ENCODE measurements at places on chromosomes 6 and 20. TPM values are rescaled to one million over a fixed set of nuclear protein-coding genes. Genes with fewer than 3 reads are reported as not detected.

The EPPIN gene
- not detected for total RNA-seq

The PROKR2 gene
- total RNA-seq, result not detected

The COL21A1 gene
- 29.5 TPM for total RNA-seq

The HLA-DQB2 gene
- not detected for total RNA-seq

The SMOC2 gene
- total RNA-seq, result not detected

The PRICKLE4 gene
- total RNA-seq, result 0.45 TPM

The PMEPA1 gene
- total RNA-seq, result 1.4 TPM

The ARG1 gene
- not detected for total RNA-seq

The SLC22A16 gene
- not detected for total RNA-seq

The POM121L2 gene
- not detected for total RNA-seq

The RSPO3 gene
- 7.9 TPM for total RNA-seq

The DUSP22 gene
- 17.0 TPM for total RNA-seq

The HTR1E gene
- not detected for total RNA-seq

The B3GAT2 gene
- not detected for total RNA-seq

The SIRPB1 gene
- not detected for total RNA-seq

The RIPOR3 gene
- 1.6 TPM for total RNA-seq

The SSTR4 gene
- not detected for total RNA-seq

The TNF gene
- not detected for total RNA-seq

The FAM8A1 gene
- 12.0 TPM for total RNA-seq

The TINAG gene
- not detected for total RNA-seq

The HLA-DMB gene
- 0.09 TPM for total RNA-seq

The AARS2 gene
- total RNA-seq, result 12.7 TPM

The MCCD1 gene
- total RNA-seq, result not detected

The AHI1 gene
- 33.4 TPM for total RNA-seq

The CGA gene
- not detected for total RNA-seq

The GABRR1 gene
- total RNA-seq, result not detected

The MEI4 gene
- not detected for total RNA-seq

The CRYBG1 gene
- total RNA-seq, result 19.3 TPM

The PPP1R3G gene
- total RNA-seq, result 3.8 TPM

The TGM2 gene
- 117 TPM for total RNA-seq

The LAMA5 gene
- total RNA-seq, result 5.6 TPM

The SUMO4 gene
- total RNA-seq, result not detected

The IPCEF1 gene
- 1.3 TPM for total RNA-seq

The EEF1A2 gene
- not detected for total RNA-seq

The HLA-DQA2 gene
- total RNA-seq, result not detected

The GMPR gene
- 2.5 TPM for total RNA-seq

The SLC35D3 gene
- total RNA-seq, result not detected

The ATP6V1G2 gene
- 3.8 TPM for total RNA-seq

The ID4 gene
- total RNA-seq, result 18.0 TPM

The TFAP2C gene
- 0.08 TPM for total RNA-seq

The EYS gene
- total RNA-seq, result 0.09 TPM

The TSPO2 gene
- not detected for total RNA-seq

The ADGRF5 gene
- 15.9 TPM for total RNA-seq

The PI3 gene
- not detected for total RNA-seq

The REM1 gene
- total RNA-seq, result not detected

The MLIP gene
- total RNA-seq, result not detected

The STX11 gene
- total RNA-seq, result 0.16 TPM

The CDH22 gene
- not detected for total RNA-seq

The FLRT3 gene
- total RNA-seq, result 0.54 TPM

The SIRPD gene
- not detected for total RNA-seq

The TMEM74B gene
- not detected for total RNA-seq

The LTA gene
- total RNA-seq, result not detected

The ZNF391 gene
- total RNA-seq, result 1.4 TPM

The ADGRF1 gene
- total RNA-seq, result not detected

The HDGFL1 gene
- total RNA-seq, result not detected

The ZNF311 gene
- total RNA-seq, result 1.3 TPM

The RSPH9 gene
- 0.57 TPM for total RNA-seq

The COL11A2 gene
- 0.74 TPM for total RNA-seq

The ACSS1 gene
- 2.5 TPM for total RNA-seq
